Sigmoid colon (tissue), 7 donors: ENCODE measurements at places on chromosomes 7 and 10. TPM values are rescaled to one million over a fixed set of nuclear protein-coding genes. Genes with fewer than 3 reads are reported as not detected.

DNA sequence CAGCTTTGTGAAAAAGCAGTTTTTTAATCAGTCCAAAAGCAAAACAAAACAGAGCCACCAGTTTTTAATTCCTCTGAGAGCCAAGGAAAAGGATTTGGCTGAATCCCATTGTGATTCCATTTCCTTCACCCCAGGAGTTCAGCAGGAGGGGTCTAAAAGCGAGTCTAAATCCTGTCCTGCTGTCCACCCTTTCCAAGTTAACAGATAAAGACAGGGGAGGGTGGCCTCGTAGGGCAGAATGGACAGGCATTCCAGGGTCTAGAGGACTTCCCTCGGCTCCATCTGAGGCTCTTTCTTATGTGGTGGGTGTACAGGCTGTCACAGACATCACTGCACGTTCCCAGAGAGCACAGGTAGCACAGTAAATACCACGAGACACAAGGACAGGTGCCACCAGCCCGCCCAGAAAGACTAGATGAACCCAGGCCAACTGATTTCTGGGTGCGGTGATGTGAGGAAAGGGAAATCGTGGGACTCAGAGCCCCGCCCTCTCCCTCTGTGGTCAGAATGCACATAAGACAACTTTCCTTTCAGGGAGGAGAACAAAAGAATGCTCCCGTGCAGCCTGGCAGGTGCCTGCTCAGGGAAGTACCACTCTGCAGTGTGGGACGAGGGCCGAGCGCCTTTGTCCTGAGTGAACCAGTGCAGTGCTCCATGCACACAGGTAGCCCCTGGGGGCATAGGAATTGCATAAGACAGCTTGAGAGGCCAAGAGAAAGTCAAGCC lies 119.7 kb downstream of the ABLIM1 start:
- H3K27ac ChIP-seq, result no peak overlapping the region
- H3K4me3 ChIP-seq, result no peak overlapping the region
- DNase-seq, result no peak
- H3K36me3 ChIP-seq, result no peaks in the 10 kb centered on the region
- H3K27me3 ChIP-seq, result no peaks in the 10 kb centered on the region

TEX47 gene
- not detected for total RNA-seq

DNA sequence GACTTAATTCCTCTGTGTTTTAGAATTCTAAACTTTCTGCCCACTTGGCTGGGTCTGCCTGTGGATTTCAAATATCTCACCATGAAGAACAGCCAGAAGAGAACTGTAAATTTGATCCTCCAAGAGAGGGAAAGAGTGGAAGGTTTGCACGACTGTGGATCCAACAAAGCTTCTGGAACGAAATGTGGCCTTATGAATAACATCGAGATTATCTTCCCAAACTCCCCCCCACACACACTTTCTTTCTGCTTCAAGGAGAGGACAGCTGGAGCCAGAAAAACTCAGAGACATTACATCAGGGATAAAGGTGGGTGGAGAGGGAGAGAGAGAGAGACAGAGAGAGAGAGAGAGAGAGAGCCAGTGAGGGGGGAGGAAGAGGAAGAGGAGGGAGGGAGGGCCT lies 570.1 kb upstream of the MGMT start:
- H3K4me3 ChIP-seq, result no peak overlapping the region
- no peak for DNase-seq
- peak overlapping the region; percentile 51 for H3K27ac ChIP-seq
- no peaks in the 10 kb centered on the region for H3K36me3 ChIP-seq
- H3K27me3 ChIP-seq, result no peaks in the 10 kb centered on the region
- no peaks in the 10 kb centered on the region for H3K4me1 ChIP-seq

DNA sequence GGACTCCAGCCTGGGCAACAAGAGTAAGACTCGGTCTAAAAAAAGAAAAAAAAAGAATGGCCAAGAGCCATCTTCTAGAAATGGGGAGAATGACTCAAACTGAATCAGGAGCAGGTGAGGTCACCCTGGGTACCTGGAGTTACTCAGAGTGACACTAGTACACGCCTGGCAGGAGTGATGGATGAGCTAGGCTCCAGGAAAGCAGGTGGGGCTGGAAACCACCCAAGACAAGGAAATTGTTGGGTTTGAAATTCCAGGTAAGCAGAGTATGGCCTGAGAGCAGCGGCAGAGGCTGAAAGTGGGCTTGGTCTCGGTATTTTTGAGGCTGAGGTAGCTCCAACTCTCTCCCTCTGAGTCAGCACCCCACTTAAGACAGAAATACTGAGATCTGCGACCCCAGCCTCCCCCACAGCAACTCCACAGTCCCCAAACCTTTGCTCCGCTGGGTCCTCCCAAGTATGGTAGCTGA lies 18.5 kb downstream of the DDIT4 start:
- H3K4me3 ChIP-seq, result no peak overlapping the region
- H3K4me1 ChIP-seq, result peaks cover 6% of the 10 kb centered on the region
- no peak for DNase-seq
- no peak overlapping the region for H3K27ac ChIP-seq
- no peaks in the 10 kb centered on the region for H3K36me3 ChIP-seq
- no peaks in the 10 kb centered on the region for H3K27me3 ChIP-seq

DNA sequence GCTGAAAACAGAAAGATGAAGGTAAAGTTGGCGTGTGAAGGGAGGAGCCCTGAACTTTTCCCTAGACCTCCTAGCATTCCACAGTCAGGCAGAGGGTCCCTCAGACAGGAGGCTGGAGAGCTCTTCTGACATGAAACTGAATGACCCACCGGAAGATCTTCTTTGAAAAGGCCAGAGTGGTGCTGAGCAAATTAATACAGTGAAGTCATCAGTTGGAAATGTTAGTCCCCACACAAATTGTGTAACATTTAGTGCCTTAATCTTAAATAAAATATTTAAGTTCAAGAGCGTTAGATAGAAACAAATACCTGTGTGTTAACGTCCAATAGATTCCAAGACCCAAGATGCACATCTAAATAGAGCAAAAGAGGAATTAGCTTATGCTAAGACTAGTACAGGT lies 49.0 kb upstream of the WNT16 start:
- H3K27ac ChIP-seq, result no peak overlapping the region
- H3K4me3 ChIP-seq, result no peak overlapping the region
- H3K4me1 ChIP-seq, result no peaks in the 10 kb centered on the region
- no peak for DNase-seq
- H3K27me3 ChIP-seq, result no peaks in the 10 kb centered on the region

- DNase-seq, result no peak
- H3K36me3 ChIP-seq, result no peaks in the 10 kb centered on the region
- H3K4me1 ChIP-seq, result peaks cover 41% of the 10 kb centered on the region
- no peaks in the 10 kb centered on the region for H3K27me3 ChIP-seq
- no peak overlapping the region for H3K4me3 ChIP-seq
Observed at GRCh38 chr10:122310311-122311050, 39.4 kb downstream of the BTBD16 start.
